ENCODE measurements at places on chromosomes 5 and 9.

- peak; percentile 51 for DNase-seq
Measured at GRCh38 chr5:135204151-135204600, 170.1 kb upstream of the PITX1 start.

DNA sequence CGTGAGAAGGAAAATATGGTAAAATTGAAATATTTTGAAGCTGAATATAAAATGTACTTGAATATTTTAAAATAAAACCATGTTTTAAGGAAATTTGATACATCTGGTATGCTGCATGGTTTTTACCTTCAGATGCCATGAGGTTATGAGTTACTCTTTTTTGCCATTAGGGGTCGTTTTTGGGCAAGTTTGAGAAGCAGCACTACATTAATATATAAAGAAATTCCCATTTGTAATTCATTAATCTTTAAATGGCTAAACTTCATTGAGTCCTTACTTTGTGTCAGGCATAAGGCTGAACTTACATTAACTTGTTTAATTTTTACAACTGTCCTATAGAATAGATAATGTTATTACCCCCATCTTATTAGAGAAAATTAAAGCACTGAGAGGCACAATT, 152.3 kb downstream of the KDM4C start:
- DNase-seq, result peak; percentile 46

DNA sequence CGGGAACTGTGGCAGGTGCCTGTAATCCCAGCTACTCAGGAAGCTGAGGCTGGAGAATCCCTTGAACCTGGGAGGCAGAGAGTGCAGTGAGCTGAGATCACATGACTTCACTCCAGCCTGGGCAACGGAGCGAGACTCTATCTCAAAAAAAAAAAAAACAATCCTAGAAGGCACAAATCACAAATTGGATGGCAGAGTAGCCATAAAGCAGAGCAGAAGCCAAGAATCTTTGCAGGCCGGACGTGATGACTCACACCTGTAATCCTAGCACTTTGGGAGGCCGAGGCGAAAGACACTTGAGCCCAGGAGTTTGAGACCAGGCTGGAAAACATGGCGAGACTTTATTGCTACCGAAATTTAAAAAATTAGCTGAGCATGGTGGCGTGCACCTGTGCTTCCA, 9.2 kb upstream of the FUBP3 start:
- no peak for DNase-seq

GRCh38 chr5:7742241-7742656, 108.7 kb downstream of the CFAP90 start:
- no peak for DNase-seq

DNA sequence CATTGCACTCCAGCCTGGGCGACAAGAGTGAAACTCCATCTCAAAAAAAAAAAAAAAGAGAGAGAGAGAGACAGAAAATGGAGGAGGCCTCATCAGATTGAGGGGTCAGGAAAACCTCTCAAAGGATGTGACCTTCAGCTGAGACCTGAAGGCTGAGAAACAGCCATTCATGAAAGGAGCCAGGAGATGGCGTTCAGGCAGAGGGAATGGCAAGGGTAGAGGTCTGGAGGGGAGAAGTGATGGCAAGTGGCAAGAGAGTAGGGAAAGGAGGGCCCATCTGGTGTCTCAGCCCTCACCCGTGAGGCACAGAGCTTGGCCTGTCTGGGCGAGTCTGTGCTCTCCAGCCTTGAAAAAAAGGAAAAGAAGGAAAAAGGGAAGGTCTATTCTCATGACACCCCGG, 17.0 kb downstream of the CAMK2A start:
- DNase-seq, result peak; percentile 46

GRCh38 chr5:2158109-2158508, 275.4 kb upstream of the IRX4 start:
- no peak for DNase-seq

DNA sequence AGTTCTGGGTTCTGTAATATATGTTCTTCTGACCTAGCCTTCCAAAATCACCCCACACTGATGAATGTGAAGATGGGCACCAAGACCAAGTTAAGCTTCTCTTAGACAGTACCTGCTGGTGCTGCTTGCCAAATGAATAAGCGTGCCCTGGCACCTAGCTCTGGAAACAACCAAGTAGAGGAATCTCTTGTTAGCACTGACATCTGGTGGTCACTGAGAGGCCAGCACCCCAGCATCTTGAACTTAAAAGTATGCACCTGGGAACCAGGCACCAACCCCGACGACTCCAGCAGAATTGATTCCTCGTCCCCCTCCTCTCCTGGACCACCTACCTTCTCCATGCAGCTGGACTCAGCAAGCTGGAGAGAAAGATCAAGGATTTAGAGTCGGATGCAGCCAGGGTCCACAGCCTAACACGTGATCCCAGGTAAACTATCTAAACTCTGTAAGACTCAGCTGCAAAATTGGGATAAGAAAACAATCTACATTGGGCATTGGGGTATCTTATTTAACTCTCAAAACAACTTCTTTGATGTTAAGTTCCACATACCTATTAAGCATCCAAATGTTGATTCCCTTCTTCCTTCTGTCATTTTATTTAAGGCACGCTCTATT, 89.8 kb downstream of the SLC1A3 start:
- DNase-seq, result peak; percentile 79

Measured in NAMALWA (cell line).